ENCODE measurements at places on chromosomes 11 and 22.

GRCh38 chr11:133823211-133823610, 22.1 kb downstream of the SPATA19 start:
- DNase-seq, result no peak

GRCh38 chr11:76238551-76238950, 32.2 kb upstream of the WNT11 start:
- DNase-seq, result no peak

DNA sequence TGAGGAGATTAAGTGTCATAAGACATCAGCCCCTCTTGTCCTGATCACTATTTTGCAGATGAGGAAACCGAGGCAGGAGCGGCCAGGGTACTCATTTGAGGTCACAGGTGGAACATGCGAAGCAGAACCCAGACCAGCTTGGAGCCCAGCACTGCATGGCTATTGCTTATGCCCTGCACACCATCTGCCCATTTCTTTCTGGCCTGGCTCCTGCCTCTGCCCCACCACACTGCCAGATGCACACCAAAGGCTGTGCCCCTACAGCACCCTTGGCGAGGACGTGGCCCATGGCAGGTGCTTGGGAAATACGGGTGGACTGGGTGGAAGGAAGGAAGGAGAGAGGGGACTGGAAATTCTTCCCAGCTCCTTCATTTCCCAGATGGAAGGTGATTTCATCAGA, 222.9 kb downstream of the CTTN start:
- DNase-seq, result no peak

DNA sequence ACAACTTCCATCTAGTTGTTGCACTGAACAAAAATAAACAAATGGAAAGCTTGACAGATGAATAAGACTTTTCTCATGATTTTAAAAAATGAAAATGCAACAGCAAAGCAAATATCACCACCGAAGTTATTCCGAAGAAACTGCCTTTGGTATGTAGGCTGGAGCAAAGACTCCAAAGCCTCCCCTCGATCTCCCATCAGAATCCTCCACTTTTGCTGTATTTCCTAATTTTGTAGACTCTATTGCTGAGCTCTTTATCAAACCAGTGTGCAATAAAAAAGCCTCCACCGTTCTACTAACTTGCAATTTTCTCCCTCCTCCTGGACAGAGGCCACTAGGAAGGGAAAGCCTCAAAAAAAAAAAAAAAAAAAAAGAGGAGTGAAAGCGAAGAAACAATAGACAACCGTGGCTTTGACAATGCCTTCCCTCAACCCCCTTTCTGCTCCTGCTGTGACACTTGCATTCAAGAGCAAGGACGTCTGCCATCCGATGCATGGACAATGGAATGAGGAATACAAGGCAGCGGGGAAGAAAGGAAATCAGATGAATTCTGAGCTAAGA, 190.9 kb upstream of the BLID start:
- no peak for DNase-seq

DNA sequence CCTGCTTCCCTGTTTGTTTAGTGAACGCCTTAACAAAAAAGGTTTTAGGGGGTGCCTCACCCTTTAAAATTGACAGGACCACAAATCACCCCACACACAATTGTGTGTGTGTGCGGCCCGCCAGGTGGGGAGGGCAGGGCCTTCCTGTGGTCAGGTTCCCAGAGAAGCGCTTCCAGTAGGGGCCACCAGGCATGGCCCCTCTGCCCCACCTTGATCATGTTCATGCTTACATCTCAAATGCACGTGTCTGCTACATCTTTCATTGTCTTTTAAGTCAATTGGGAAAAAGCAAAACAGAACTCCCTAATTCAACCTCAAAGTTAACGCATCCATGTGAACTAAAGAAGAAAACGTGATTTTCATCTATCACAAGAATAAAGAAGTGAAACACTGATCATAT, 1335.3 kb downstream of the TBC1D22A start:
- no peak for DNase-seq

- DNase-seq, result no peak
Observed at GRCh38 chr11:78037056-78037455, 14.0 kb upstream of the KCTD14 start.

- DNase-seq, result no peak
Observed at GRCh38 chr11:106288822-106289387, 211.4 kb downstream of the AASDHPPT start.

DNA sequence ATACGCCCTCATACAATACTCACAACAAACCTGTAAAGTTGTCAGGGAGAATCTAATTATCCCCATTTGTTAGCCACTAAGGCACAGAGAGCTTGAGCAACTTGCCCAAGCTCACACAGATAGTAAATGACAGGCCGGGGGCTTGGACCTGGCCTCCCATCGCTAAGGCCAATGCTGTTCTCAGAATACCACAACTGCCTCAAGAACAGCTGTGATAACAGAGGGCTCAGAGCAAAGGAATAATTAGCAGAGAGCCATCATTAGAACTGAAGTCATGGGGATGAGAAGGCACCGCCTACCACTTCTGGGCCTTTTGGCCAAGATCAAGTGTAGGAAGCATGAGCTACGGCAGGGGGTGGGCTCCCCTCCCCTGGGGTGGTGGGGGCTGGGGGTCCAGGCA, 98.6 kb downstream of the FEZ1 start:
- DNase-seq, result no peak

DNA sequence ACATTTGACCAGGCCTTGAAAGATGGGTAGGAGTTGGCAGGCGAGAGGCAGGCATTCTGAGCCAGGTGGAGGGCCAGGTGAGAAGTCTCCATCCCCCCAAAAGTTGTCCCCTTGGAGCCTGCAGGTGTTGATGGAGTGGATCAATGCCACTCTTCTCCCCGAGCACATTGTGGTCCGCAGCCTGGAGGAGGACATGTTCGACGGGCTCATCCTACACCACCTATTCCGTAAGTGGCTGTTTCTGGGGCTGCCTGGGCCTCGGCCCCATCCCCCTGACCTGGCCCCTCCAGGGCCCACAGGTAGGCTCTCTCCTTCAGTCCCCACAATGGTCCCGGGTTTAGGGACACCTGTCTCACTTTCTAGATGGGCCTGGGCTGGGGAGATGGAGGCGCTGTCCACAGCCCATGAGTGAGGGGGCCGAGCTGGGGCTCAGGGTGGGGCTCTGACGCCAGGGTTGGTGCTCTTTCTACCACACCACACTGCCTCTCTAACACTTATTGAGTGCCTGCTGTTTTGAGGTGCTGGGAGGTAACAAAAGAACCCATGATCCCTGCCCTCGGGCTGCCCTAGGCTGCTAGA, 7.0 kb downstream of the PARVG start:
- DNase-seq, result no peak

GRCh38 chr22:23278883-23279675, 98.8 kb downstream of the BCR start:
- no peak for DNase-seq

GRCh38 chr22:40463683-40464082, 93.3 kb downstream of the SGSM3 start:
- peak; percentile 34 for DNase-seq

GRCh38 chr22:47780281-47780875, 1017.9 kb downstream of the TBC1D22A start:
- DNase-seq, result no peak

- no peak for DNase-seq
Observed at GRCh38 chr11:124405581-124405980, 6.8 kb upstream of the OR8B3 start.

DNA sequence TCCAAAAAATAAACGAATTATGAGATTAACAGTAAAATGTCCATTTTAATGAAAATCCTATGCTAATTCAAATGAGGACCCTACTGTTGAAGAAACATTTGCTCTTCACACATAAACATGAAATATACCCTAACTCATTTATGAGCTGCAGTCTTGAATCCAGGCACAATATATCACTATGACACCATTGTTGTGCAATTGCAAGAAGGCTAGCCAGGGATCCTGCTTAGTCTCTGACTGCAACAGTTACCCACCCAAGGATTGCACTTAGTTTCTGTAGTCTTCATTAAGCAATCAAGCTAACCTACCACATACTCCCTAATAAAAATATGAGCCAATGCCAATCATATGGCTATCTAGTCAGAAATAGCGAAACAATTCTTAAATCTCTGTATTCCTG, 981.0 kb upstream of the FAT3 start:
- DNase-seq, result no peak

DNA sequence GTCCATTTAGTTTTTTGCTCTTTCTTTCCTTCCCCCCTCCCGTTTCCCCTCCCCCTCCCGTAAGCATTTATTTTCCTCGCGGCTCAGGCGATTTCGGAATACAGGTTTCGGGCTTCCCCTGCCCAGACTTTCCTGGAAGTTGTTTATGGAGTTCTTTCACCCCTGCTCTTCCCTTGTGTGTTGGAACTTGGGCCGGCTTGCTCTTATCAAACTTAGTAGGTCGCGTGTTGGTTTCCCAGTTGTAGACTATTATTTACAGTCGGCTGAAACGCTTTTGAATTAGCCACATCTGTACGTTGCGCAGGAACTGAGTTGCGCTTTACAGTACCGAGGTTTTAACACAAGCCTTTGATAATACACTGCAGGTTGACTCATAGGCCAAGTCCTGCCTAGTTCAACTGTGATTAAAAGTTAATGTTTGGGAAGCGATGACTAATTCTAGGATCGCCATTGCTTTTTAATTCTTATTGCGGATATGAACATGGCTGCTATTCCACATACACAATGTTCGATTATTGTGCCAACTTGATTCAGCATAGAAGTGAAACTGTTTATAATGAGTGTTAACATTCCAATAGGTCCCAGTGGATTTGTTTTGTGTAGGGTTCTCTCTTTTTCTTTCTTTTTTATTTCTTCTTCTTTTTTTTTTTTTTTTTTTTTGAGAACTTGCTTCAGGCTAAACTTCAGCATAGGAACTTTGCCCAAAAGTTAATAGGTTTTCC, 1.7 kb downstream of the YAP1 start:
- DNase-seq, result no peak

DNA sequence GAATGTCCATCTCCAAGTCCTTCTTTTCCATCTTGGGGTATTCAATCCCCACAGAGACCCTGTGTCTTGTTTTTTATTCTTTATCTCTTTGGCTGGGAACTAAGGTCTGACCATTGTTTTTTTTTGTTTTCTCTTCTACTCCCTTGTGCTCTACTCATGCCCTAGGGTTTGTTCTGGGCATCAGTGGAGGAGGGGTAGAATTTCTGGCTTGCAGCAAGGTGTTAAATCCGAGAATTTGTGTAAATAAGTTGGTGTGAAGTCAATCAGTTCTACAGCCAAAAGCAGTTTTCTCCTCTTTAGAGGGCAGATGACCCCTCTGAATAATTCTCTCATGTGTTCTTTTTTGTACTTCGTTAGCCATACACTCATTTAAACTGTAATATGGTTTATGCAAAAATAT, 10.7 kb downstream of the CECR2 start:
- no peak for DNase-seq

GRCh38 chr11:102280245-102280833, 36.9 kb upstream of the BIRC3 start:
- DNase-seq, result no peak

DNA sequence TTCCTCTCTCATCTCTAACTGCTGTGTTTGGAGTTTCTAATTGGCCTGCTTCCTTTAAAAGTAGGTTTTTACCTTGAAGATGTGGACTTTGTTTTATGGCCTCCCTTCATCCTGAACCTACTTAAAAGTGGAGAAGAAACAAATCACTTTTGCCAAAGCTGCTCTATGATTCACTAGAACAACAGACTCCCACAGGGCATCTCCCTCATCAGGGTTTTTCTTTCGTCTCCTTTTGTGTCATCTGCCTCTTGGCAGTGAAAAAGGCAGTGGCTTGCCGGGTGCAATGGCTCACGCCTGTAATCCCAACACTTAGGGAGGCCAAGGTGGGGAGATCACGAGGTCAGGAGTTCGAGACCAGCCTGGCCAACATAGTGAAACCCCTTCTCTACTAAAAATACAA, 186.6 kb upstream of the MTNR1B start:
- no peak for DNase-seq

GRCh38 chr11:95241681-95242081, 10.7 kb upstream of the SESN3 start:
- no peak for DNase-seq

DNA sequence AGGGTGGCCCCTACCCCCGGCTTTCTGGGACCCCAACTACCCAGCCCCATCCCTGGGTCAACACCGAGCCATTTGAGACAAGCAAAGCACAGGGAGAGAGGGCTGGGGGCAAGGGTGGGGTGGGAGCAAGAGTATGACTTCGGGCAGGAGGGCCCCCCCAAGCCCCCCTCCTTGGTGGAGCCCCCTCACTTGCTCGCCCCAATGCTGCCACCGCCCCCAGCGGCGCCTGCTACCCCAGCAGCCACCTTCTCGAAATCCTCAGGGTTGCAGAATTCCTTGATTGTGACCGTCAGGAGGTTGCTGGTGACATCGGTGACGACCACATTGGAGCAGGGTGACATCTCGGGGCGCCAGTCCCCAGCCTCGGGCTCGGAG, 6.0 kb downstream of the CBX6 start:
- no peak for DNase-seq

DNA sequence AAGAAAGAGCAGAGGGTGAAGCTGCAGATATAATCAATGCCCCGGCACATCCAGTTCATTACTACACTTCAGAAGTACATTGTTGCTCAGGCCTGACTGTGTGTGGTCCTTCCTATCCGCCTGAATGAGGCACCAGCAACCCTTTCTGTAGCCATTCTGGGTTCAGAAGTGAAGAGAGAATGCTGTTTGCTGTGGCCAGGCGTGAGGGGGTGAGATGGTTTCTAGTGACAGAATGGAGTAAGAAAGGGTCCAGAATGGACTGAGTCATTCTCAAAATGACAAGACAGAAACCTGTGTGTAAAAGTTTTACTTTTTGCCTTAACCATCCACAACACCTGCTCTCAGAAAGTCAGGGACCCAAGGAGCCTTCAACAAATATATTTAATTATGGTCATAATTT, 334.8 kb downstream of the GUCY1A2 start:
- DNase-seq, result no peak

DNA sequence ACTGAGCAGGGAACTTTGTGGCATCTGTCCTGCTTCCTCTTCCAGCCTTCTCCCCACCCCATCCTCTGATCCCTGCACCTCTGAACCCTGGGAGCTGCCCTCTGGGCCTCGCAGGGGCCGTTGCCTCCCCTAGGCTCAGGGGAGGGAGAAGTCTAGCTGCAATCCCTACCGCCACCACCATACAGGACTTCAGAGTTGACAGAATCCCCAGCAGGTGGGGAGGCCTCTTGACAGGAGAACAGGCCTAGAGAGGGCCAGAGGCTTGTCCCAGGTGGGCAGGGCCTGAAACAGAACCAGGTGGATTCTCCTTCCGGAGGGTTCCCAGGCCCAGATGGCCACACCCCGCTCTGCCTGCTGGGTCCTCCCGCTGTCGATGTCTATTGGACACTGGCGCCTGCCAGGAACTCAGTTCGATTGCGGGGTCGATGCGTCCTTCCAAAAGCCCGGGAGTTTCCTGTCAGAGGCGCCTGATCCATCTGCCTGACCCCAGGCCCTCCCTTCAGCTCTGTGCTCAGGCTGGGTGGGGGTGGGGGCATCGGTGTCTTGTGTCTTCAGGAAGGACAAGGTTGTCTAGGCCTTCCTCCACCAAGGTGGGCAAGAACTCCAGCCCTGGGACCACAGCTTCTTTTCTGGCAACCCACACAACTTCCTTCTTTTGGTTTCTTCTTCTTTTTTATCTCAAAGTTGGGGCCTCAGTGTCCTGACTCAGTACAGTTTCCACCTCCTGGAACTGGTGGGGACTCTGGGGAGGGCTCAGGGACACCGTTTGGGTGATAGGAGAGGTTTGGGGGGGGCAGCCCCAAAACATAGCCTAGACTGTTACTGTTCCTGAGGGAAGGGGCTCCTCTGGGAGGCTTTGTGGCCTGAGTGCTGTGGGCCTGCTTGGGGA, 6.4 kb downstream of the STARD10 start:
- peak; percentile 79 for DNase-seq

- DNase-seq, result no peak
Observed at GRCh38 chr11:78834886-78835285, 260.2 kb upstream of the NARS2 start.
